Epithelial cell of umbilical artery (primary cell): ENCODE measurements at places on chromosomes 11 and 22. TPM values are rescaled to one million over a fixed set of nuclear protein-coding genes. Genes with fewer than 3 reads are reported as not detected.

Gene C22orf39
- 15.9 and 16.7 TPM in 2 replicates for total RNA-seq

Gene MS4A3
- not detected in 2 replicates for total RNA-seq

Gene MMP13
- total RNA-seq: not detected in 2 replicates

Gene APOL4
- not detected in 2 replicates for total RNA-seq

Gene HTR3B
- total RNA-seq: not detected in 2 replicates

Gene HBD
- total RNA-seq: not detected in 2 replicates

Gene SLC39A13
- total RNA-seq: 45.1 and 53.3 TPM in 2 replicates

Gene SOX6
- total RNA-seq: under 0.01 TPM in 2 replicates

Gene ZBTB16
- 8.1 and 21.7 TPM in 2 replicates for total RNA-seq

Gene DLG2
- total RNA-seq: 0.32 and 0.91 TPM in 2 replicates

Gene MS4A6E
- total RNA-seq: not detected in 2 replicates

Gene SYT9
- 0.15 and 0.97 TPM in 2 replicates for total RNA-seq

Gene NCR3LG1
- 5.2 and 8.1 TPM in 2 replicates for total RNA-seq

Gene C11orf97
- total RNA-seq: not detected in 2 replicates
